ENCODE measurements at places on chromosomes 6 and 20.

DNA sequence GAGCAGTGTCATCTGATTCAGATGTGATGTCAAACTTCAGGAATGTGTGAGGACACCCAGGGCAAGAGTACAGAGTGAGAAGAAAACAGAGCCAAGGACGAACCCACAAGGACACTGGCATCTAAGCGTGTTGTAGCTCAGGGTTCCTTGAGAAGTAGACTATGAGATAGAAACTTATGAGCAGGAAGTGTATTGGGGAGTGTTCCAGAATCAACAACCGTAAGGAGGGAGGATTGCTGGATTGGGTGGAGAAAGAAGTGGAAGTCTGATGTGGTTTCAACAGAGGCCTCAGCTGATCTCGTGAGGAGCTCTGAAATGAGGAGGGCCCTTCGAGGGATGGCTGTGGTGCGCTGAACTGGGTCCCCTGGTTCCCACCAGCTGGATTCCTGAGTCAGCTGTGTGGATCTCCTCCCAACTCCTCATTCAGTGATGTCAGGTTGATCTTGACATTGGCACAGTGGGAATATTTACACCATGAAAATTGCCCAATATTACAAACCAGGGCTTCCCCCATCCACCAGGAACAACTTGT lies 25.7 kb upstream of the IGF2R start:
- DNase-seq = no peak

- DNase-seq = no peak
Measured at GRCh38 chr20:29878777-29879442, 1378.6 kb upstream of the DEFB115 start.

- no peak for DNase-seq
Measured at GRCh38 chr20:49591217-49591865, 23.4 kb upstream of the PTGIS start.

DNA sequence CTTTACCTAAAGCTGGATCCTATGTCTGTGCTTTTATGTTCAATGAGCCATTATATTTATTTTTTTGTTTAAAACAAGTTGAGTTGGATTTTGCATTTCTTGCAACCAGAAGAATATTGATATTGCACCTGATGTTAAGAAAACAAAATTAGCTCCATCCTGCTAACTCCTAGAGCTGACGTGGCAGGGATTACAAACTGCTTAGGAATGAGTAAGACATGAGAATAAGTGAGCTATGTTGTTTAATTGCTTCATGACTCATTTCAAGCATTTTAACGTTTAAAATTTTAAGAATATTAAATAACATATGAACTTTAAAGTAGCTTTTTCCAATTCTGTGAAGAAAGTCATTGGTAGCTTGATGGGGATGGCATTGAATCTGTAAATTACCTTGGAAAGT lies 663.5 kb downstream of the EPM2A start:
- DNase-seq = no peak

DNA sequence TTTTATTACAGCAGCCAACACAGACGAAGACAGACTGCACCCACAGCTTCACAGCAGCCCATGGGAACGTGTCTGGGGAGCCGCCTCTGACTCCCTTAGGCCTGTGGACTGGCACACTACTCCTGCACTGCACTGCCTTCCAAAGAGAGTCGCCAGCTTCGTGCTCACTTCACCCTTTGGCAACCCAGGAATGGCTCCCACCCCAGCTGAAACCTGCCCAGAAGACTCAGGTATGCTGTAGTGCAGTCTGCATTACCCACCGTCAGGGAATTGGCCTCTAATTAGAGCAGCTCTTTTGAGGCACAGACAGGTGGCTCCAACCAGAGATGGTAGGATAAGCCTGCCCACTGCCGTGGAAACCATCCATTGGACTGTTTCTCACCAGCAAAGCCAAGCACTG lies 39.9 kb upstream of the FRMD1 start:
- DNase-seq = no peak

GRCh38 chr6:16533210-16533609 lies 228.1 kb downstream of the ATXN1 start:
- no peak for DNase-seq

- DNase-seq = no peak
Measured at GRCh38 chr20:48623906-48624265, 203.9 kb downstream of the PREX1 start.

- no peak for DNase-seq
Measured at GRCh38 chr6:147122823-147123222, 81.4 kb upstream of the STXBP5 start.

GRCh38 chr6:66772800-66773199 lies 1065.8 kb upstream of the EYS start:
- no peak for DNase-seq

- no peak for DNase-seq
Measured at GRCh38 chr20:57716901-57717300, 7.1 kb upstream of the PMEPA1 start.

GRCh38 chr6:29946223-29947076 lies 4.1 kb downstream of the HLA-A start:
- DNase-seq = no peak

- no peak for DNase-seq
Measured at GRCh38 chr6:36378936-36379335, 8.5 kb downstream of the ETV7 start.

GRCh38 chr20:31594558-31595379 lies 10.3 kb upstream of the ID1 start:
- no peak for DNase-seq

- DNase-seq = no peak
Measured at GRCh38 chr6:89536231-89536630, 102.3 kb downstream of the LYRM2 start.

DNA sequence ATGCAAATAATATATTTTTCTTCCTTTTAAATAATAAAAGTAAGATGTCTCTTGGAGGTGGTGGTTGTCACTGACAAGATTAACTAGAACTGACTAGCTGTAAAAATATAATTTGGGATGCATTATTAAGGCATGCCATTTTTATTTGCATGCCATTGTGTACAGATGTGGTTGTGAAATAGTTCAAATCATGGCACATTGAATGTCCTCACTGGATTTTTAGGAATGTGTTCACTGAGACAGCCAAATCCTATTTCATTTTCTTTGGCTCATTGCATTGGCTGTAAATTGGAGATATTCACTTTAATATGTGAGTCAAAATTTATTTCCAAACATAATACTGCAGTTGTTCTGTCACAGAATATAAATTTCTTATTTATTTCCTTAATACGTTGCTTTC lies 62.3 kb downstream of the ESR1 start:
- DNase-seq = no peak

DNA sequence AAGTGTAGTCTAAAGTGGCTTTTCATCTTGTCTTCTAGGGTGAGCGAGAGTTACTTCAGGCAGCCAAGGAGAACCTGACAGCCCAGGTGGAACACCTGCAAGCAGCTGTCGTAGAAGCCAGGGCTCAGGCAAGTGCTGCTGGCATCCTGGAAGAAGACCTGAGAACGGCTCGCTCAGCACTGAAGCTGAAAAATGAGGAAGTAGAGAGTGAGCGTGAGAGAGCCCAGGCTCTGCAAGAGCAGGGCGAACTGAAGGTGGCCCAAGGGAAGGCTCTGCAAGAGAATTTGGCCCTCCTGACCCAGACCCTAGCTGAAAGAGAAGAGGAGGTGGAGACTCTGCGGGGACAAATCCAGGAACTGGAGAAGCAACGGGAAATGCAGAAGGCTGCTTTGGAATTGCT lies 27.1 kb downstream of the C20orf173 start:
- DNase-seq = no peak

DNA sequence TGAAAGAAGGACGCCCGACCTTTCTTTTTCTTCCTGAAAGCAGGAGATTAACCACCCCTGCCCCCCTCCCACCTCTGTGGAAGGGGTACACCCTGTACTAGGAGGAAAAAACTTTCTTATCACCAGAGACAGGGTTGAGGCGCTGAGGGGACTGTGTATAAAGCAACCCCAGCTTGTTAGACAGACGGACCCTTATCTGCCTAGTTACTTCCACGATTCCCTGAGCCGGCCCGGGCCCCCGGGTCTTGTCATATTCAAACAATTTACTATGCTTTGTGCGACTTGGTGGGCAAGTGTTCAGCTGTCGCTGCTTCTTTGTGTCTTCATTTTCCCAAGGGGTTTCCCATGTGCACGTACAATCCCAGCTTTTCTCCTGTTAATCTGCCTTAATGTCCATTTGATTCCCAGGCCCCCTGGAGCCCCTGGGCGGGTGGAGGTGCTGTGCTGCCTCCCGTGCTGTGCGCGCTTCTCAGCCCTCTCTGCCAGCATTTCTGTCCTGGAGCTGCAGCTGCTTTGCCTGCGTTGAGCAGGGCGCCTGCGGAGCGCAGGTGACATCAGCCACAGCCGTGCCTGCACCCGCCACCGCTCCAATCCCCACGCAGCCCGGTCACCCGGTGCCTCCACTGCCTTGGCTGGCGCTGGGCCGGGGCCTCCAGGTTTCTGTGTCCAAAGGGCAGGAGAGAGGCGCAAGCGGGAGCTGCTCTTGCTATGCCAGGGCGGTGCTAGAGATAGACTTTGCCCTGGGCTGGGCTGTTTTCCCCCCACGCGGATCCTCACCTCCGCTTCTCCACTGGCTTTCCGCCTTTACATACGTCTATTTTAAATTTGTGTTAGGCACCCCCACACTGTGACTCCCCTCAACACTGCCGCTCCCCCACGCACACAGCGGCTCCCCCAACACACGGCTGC lies 96.2 kb downstream of the TTLL2 start:
- no peak for DNase-seq

- no peak for DNase-seq
Measured at GRCh38 chr20:24954151-24954550, 5.1 kb downstream of the CST7 start.

DNA sequence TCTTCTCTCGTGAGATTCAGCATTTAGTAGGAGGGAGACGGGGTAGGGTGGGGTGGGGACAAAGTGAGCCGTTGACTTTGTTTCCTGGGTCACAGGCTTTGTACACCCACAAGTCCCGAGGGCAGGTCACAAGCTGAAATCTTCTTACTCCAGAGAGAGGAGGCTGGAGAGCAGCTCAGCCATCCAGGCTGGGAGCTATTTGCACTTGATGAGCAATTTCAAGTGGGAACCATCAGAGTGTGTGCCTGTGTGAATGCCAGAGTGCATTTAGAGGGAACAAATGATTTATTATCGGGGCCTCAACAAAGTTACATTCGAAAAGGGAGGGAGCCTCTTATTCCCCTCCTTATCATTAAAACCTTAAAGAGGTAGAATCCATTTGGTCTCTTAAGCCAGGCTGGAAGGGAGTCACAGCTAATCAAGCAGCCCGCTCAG lies 155.7 kb upstream of the JARID2 start:
- DNase-seq = no peak

- DNase-seq = no peak
Measured at GRCh38 chr6:14079433-14079832, 38.1 kb upstream of the CD83 start.

- no peak for DNase-seq
Measured at GRCh38 chr6:4023240-4023639, 55.7 kb downstream of the FAM217A start.

GRCh38 chr20:62227591-62227976 lies 7.5 kb upstream of the HRH3 start:
- no peak for DNase-seq

DNA sequence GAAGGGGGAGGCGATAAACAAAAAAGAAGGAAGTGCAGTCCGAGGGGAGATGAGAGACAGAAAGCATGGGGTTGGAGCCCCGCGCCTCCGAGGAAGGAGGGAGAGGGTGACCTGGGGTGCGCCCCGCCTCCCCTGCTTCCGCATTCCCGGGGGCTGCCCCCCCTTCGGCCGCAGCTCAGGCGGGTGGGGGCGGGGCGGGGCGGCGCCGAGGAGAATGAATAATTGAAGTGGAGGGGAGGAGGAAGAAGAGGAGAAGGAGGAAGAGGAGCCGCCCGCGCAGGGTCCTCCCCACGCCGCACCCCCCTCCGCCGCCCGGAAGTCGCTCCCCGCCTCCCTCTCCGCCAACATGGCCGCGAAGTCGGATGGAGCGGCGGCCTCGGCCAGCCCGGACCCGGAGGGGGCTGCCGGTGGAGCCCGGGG lies at the start of gene XKR7:
Gene XKR7, plus strand, starts transcription at position 322 of the 420 bp plus-strand sequence. Its CDS starts 25 bp downstream, at position 347.
- DNase-seq = no peak

GRCh38 chr6:446418-447366 lies 55.1 kb downstream of the IRF4 start:
- no peak for DNase-seq
